NCI-H1105 (cell line): ENCODE measurements at places on chromosomes 2 and 18.

GRCh38 chr18:766550-766860 lies 45.5 kb downstream of the YES1 start:
- no peak for DNase-seq

DNA sequence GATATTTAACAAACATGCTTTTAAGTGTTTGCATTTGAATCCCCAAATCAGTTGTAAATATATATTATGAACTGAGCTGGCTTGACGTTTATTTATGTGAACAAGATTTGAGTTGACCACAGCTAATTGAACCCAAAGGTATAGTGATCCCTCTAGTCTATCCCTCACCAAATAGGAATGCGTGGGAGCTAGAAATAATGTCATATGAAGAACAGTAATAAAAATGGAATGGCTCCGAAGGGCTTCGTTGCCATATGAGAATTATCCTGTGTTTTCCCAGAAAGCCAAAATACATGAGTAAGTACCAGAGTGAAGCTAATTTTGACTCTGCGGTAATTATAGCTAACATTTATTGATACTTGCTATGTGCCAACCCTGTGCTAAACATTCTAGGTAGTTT lies 142.7 kb downstream of the ADCYAP1 start:
- no peak for DNase-seq

- DNase-seq = no peak
Measured at GRCh38 chr2:226760412-226761194, 39.0 kb downstream of the IRS1 start.

GRCh38 chr2:62923242-62923641 lies 127.4 kb upstream of the OTX1 start:
- no peak for DNase-seq

GRCh38 chr2:54581326-54582039 lies 125.4 kb downstream of the SPTBN1 start:
- no peak for DNase-seq

DNA sequence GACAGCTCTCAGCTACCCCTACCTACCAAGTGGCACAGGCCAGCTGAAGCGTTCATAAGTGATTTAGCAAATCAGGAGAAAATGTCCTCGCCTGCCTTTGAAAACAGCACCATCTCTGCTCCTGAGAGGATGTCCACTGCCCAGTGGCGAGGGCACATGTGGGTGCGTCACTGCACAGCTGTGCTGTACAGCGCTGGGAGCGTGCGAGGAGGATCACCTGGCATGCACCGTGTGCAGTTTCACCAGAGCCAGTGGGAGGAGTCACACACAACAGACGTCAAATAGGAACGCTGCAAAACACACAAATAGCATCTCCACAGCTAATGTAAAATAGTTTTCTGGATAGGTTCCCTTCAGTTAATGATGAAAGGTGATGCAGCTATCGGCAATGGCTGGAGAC lies 154.1 kb downstream of the HDAC4 start:
- DNase-seq = peak; percentile 64

DNA sequence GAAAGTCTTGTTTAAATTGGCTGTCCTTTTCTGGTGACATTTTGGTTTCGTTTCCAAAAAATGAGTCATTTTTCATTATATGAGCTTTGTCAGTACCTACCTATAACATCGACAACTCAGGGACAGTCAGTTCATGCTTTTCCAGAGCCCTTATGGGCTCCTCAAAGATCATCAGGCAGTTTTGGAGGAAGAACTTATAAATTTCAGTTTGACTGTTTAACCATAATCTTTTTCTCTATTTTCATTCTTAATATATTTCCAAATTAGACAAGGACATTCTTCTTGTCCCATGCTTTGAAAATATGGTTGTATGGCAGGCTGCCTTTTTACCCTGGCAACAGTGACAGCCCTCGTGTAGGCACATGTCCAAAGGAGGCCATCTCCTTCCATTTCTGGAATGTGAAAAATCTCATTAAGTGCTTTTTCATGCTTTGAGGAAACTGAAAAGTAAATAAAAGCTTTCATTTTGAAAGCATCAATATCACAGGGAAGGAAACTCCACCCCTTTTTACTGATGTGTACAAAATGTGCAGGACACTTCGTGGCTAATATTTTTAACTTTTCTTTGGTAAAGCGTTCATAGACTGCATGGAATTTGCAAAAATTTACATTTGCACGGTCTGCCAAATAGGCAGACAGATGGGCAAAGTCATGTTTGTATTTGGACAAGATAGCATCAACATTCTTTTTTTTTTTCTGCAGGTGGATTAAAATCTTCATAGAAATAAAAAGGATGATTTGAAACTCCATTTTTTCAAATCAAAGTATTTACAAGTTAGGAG lies 7.2 kb upstream of the PROC start:
- DNase-seq = no peak

DNA sequence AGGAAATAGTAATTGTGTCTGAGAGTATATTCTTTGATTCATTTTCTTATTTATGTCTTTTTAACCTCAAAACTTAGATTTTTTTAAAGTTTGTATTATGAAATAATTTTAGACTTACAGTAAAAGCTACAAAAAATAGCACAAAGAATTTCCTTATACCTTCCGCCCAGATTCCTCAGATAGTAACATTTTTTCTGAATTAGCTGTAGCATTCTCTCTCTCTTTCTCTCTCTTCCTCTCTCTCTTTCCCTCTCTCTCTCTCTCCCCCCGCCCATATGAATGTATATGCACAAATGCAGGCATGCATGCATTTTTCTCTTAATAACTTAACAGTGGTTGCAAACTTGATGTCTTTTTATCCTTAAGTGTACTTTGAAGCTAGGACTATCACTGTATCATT lies 361.1 kb upstream of the NRP2 start:
- no peak for DNase-seq

- DNase-seq = peak; percentile 18
Measured at GRCh38 chr2:164599954-164600589, 21.2 kb downstream of the GRB14 start.

DNA sequence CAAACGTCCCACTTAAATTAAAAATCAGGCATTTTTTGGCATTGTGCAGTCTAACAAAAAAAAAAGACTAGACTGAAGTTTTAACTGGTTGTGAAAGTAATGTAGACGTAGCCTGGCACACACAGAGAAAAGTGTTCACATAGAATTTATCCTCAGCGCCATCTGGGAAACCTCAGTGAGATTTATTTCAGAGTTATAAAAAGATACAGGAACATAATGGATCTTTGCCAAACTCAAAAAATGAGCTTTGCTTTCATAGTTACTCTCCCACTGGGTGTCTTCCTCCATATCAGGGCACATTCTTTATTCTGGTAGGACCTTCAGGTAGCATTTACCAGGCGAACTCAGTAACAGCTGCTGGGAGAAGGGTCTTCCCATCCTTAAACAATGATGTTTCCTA lies 532.4 kb upstream of the SALL3 start:
- DNase-seq = no peak

GRCh38 chr18:23981369-23981980 lies 33.1 kb upstream of the TTC39C start:
- no peak for DNase-seq

- no peak for DNase-seq
Measured at GRCh38 chr2:214679736-214680135, 129.7 kb downstream of the BARD1 start.

DNA sequence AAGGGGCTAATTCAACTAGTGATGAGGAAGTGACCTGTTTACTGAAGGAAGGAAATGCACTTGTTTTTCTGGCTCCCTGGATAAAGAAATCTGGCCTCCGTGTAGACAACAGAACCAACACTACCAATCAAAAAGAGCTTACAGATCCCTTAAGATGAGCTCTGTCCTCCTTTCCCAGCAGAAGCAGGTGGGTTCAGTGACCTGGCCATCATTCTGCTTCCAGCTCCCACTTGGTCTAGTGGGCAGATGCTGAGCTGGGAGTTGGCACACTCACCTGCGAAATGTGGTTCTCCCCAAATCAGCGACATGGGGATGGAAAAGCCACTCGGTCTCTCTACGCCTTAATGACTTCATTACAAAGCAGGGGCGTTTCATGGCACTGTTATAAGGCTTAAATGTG lies 132.6 kb downstream of the AFF3 start:
- DNase-seq = no peak

GRCh38 chr2:165369898-165370296 lies 99.6 kb upstream of the CSRNP3 start:
- no peak for DNase-seq

DNA sequence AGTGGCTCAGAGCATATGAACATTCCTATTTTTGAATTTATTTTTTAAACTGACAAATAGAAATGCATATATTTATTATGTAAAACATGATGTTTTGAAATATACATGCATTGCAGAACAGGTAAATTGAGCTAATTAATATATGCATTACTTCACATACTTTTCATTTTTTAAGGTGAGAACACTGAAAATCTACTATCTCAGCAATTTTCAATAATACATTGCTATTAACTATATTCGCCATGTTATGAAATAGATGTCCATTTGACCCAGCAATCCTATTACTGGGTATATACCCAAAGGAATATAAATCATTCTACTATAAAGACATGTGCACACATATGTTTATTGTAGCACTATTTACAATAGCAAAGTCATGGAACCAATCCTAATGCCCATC lies 717.7 kb upstream of the PIK3C3 start:
- DNase-seq = no peak

DNA sequence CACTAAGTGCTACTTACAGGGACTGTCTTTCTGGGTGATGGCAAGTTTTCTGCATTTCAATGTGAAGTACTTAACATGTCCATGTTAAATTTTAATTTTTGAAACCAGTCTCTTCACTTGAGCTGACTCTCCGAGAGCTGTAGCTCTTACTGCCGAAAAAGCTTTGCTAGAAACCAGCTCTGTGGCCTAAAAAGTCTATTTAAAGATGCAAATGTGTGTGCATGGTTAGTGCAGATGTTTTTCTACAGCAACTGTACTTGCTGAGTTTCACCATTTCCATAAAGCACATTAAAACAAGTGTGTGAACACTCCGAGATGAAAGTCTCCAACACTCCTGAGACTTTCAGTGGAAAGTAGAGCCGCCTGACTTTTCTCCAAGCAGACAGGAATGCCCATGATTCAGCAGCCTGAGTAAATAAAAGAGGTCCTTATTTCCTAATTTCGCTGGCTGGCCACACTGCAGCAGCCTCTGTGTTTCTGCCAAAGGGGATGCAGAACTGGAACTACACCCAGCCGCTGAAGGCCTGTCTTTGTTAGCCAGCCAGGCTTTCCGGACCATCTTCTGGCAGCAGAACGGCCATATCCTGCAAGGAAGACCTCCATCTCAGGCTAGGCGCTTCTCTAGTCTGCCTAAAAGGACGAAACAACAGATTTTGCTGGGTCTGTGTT lies 121.2 kb downstream of the ZNF521 start:
- DNase-seq = no peak

GRCh38 chr2:189854940-189855339 lies 70.7 kb downstream of the PMS1 start:
- DNase-seq = no peak
